Amygdala (tissue), 56 donors: ENCODE measurements at places on chromosomes 2 and 18.
A peak's percentile ranks its signal among the peaks of the same experiment; 100 is the strongest.

DNA sequence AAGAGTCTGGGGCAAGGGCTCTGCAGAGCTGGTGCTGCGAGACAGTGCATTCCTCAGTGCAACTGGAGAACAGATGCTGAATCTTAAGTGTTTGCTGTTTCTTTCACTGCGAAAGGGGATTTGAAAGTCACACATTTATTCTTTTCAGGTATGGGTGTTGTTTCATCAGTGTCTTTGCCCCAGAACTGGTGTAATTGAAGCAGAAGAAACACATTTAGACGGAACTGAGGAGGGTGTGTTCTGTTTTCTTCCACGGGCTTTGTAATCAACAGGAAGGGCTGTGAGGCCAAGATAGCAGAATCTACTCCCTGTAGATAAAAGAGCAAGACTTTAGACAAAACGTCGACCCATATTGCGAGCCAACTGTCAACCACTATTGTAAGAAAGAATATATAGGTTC lies 151.9 kb downstream of the EPHA4 start:
- DNase-seq = no peak

DNA sequence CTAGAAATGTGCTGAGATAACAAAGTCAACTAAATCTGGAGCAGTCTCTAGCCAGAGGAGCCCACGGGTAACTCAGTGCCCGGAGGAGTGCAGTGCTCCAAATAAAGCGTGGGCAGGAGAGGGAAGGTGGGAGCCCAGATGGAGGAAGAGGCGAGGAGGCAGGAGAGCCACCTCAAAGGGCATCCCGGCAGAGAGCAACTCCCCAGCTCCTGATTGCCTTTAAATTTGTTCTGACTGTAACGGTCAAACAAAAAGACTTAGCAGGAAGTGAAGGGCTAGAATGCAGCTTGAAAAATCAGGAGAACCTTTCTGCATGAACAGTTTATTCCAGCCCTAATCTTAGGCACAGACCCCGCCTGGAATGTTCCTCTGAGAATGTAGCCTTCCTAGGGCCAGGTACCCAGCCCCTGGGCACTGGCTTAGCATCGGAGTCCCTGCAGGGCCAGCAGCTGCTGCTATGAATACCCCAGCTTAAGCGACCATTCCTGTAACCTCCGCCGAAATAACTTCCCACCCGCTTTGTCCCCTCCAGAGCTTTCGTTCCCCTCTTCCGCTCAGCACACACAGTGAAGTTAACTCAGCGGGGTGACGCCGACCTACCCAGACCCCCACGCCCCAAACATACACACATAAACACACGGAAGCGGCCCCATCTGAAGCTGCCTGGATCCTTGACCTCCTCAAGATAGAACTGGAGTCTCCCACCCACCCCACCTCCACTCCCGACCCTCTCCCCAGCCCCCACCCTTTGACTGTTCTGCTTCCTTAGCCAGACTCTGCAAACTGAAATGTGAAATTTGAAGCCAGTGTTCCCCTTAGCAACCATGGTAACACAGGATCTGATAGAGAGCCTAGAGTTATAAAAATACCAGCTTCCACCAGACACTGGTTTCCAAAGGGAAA lies 123.2 kb downstream of the SMAD7 start:
- no peak for DNase-seq

GRCh38 chr18:30712383-30712782 lies 330.2 kb downstream of the DSC3 start:
- no peak for DNase-seq

- no peak for DNase-seq
Observed at GRCh38 chr2:8121826-8122513, 559.9 kb upstream of the ID2 start.

DNA sequence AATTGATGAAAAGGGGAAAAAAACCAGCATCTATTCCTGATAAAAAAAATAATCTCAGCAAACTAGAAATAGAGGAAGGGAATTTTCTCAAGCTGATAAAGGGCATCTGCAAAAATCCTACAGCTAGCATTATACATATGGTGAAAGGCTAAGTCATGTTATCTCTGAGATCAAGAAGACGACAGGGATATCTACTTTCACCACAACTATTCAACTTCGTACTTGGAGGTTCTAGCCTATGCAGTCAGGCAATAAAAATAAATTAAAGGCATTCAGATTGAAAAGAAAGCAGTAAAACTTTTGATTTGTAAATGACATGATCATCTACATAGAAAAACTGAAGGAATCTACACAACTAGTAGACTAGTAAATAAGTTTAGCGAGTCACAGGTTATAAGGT lies 58.2 kb downstream of the CAB39 start:
- no peak for DNase-seq

- no peak for DNase-seq
Observed at GRCh38 chr2:88829607-88830463, 138.4 kb downstream of the RPIA start.

DNA sequence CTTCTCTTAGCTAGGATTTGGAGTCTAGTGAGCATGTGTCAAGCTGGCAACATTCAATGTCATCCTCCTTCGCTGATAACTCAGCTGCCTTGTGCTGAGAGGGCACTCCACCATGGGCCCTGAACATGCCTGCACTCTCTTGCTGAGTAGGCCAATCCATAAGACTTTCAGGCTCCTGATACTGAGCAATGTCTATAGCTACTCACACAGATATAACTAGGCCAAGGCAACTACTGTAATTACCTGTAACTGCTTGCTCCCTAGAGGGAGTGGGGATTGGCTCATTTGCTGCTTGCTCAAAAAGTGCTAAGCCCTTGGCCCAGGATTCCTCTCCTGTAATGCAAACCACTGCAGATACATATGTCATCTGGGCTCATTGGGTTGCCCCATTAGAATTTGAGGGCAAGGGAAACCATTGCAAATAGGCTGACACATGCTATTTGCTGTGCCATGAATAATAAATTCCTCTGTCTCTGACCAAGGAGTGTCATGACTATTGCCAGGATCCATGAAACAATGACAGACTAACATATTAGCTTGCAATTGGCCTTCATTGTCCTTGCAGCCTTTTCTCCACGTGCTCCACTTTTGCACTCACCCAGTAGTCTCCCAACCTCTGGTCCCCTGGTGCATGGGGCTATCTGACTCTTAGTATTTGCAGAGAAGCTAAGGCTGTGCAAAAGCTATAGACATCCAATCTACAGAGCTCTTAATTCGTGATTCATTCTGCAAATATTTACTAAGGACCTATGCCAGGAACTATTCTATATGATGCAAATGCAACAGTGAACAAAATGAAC lies 36.9 kb upstream of the BMPR2 start:
- DNase-seq = no peak

DNA sequence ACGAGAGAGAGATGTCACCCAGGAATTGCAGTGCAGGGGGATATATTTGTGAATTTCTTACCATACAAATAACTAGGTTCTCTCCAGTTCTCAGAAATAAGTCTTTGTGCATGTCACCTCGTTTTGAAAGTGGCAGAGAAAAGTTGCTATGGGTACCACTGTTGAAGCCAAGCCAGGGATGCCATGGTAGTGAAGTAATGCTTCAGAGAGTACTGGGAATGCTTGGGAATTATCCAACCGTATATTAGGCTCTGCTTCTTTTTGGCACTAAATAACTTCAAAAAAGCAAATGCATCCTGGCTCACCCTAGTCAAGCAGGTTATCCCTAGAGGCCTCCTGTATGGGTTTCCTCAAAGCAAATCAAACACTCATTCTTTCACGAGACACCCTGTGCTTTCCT lies 50.7 kb upstream of the DDX18 start:
- no peak for DNase-seq

DNA sequence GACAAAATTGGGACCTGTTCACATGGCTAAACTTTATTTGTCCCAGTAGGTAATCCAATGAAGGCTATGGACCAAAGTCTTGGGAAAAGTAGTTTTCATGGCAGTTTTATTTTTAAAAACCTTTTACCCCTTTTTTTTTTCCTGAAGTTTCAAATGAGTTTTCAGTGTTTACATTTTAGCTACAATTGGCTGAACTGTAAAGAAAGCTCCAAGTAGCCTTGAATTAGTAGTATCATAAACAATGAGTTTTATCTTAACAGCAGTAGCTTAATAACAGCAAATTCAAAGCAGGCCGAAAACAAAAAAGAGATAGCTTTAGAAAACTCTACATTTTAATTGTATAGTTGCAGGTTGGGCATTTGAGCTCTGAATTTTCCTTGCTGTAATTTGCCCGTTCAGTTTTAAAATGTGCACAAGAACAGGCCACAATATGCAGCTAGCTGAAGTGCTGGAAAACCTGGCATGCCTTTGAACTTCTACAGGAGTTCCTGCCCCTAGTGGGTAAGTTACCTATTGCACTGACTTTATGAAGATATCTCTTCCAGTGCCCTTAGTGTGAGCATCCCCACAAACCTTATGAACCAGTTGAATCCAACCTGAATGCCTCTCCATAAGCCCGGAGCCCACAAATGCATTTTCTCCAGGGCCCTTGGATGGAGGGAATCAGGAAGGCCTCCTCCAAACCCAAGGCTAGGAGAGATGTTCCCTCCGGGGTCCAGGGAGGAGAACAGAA lies 106.7 kb downstream of the XRCC5 start:
- no peak for DNase-seq

DNA sequence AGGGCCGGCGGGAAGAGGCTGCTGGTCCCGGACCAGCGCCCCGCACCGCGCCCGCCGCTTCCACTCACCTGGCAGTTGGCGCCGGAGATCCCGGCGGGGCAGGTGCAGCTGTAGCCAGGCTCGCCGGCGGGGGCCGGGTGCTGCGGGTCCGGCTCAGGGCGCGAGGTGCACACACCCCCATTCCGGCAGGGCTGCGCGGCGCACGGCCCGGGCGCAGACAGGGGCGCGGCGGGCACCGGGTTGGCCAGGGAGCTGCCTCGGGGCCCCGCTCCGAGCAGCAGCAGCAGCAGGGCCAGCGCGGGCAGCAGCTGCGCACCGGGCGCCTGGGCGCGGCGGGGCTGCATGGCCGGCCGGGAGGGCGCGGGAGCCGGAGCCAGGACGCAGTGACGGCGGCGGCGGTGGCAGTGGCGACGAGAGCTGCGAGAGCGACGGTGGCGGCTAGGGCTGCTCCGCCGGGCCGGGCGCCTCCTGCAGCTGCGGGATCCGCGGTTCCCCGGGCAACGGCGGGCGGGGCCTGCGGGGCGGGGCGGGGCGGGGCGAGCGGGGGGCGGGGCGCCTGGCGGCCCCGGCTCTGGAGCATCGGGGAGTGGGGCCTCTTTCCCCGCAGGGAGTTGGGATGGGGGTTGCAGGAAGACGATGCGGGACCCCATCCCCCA lies at the start of gene DNER:
DNER (minus strand) TSS at position 476 of the 656 bp plus-strand sequence; CDS start at position 344, 132 bp downstream.
- DNase-seq = peak; percentile 74

DNA sequence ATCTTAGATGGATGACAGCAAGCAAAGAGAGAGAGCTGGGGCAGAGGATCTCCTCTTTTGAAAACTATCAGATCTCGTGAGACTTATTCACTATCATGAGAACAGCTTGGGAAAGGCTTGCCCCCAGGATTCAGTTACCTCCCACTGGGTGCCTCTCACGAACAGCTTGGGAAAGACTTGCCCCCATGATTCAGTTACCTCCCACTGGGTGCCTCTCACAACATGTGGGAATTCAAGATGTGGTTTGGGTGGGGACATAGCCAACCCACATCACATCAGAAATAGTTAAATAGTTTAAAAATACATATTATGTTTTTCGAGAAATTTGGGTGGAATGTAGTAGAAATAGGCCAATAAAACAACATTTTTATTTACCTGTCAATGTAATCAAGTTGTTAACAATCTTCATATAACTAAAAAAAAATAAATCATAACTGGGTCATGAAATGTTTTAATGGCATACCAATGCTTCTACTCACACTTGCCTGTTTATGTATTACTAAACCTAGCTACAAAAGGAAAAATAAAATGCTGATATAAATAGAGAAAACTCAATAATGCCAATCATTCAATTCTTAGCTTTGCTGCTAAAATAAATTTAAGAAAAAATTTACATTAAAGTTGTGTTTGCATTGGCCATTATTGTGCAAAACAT lies 608.9 kb downstream of the SUCLG1 start:
- no peak for DNase-seq

DNA sequence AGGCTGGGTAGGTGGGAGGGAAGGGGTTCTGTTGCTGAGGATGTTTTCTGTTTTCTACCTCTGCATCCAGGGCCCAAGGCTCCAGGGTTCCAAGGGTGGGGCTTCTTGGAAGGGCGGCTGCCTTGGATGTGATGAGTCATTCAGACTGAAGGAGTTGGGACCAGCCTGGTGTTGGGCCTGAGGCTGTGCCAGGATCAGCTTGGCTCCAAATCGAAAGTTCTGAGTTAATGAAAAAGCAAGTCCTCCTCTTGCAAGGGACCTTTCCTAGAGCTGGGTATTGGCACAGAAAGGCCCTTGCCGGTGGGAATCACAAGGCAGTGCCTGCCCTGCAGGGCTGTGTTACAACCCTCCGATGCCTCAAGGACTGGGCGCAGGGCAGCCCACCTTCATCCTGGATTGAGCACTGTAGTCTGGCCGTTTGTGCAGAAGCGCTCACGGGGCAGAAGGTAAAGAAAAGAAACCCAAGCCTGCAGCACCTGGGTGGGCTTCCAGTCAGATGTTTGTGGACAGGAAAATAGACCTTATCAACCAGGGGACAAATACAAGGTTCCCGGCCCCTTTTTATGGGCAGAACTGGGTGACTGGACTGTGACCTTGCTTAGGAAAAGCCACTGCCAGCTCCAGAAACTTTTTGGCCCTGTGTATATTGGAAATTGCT lies 52.5 kb upstream of the MCFD2 start:
- peak; percentile 21 for DNase-seq

DNA sequence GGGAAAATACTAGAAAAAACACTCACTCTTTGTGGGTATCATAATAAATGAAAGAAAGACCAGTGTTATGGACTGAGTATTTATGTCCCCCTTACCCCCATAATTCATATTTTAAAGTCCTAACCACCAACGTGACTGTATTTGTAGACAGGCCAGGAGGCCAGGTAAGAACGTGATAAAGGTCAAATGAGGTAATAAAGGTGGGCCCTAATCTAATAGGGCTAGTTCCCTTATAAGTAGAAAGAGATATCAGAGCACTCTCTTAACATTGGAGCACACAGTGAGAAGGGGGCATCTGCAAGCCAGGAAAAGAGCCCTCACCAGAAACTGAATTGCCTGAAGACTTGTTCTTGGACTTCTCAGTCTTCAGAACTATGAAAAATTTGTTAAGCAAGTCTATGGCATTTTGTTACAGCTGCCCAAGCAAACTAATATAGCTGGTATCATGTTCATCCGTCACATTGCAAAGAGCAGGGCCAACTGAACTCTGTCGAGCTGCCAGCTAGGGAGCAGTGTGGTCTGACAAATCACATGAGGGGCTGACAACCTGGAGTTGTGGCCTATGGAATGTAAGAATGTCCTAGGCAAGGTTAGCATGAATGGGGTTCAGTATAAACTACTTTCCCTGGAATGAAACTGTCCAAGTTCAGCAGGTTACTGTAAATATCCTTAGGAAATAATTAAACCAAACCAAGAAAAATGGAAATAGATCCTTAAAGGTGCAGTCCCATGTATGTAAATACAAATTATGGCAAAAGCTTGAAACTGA lies 280.9 kb downstream of the ZNF385B start:
- no peak for DNase-seq

- DNase-seq = no peak
Observed at GRCh38 chr2:148955798-148956197, 80.8 kb downstream of the KIF5C start.
